ENCODE measurements at places on chromosomes 2 and 18.

DNA sequence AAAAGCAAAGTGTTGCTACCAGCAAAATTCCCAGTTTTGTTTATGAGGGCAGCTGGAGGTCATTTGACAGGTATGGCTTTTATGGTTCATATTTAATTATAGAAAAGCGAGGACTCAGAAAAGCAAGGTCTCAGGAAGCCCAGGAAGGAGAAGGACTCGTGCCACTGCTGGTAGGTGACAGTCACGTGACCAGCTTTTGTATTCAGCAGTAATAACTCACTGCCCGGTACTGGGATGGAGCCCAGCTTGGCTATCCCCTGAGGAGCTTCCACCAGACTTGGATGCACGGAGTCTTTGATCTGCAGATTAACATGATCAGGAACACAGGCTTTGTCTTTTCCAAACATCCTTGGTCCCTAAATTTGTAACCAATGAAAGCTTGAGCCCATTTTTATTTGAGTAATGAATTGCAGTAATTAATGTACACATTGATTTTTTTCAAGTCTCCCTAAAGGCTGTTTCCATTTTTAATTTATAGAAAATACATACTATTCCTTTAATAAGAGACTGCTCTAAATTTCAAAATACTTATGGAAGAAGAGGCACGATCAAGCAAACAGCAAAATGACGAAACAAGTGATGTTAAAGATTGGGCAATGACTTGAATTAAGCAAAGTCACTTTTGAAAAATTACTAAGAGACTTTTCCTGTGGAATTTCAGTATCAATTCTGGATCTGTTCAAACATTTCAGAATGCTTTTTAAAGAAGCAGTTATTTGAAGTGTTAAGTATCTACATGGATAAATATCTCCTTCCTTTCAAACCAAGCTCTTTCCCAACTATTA, 251.7 kb upstream of the HNRNPA3 start:
- no peak for DNase-seq

DNA sequence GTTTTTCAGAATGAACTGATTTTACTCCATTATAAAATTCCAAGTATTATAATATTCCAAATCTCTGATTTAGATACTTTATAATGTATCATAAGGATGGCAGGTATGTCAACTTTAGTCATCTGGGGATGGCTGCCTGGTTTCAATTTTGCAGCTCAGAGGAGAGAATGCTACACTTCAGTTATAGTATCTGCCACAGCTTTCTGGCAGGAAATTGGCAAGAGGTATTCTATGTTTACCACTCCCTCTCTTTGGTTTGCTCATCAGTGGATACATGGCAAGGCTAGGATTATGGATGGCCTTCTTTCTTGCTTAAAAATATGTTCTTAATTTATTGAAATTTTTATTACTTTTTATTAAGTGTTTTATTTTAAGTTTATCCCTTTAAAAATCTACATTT, 67.0 kb upstream of the TNFRSF11A start:
- no peak for DNase-seq

DNA sequence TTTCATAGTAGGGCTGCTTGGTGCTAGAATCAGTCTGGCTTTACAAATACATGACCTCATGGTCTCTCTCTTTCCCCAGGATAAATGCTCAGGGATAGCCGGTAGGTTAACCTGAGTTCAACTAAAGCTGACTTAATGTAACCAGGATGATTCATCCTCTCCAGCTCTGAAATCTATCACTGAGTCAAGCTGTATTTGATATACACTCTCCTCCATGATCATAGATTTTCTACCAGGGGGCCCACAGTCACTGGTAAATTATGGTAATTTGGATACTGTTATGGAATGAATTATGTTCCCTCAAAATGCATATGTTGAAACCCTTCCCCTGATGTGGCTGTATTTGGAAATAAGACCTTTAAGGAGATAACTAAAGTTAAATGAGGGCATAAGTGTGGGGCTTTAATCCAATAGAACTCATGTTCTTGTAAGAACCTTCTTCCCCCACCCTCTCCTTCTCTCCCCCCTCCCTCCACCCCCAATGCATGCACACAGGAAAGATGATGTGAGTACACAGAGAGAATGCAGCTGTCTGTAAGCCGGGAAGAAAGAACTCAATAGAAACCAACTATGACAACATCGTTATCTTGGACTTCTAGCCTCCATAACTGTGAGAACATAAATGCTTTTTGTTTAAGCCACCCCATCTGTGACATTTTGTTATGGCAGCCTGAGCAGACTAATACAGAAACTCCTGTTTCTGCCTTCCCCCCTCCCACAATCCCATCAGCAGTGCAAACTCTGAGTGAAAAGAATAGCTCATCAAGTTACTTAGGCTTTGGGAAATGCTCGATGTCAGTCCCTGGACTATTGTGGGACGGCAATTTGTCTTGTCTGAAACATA, 134.9 kb upstream of the KYNU start:
- no peak for DNase-seq

GRCh38 chr2:56450772-56451171, 267.0 kb downstream of the CCDC85A start:
- DNase-seq: no peak

- DNase-seq: no peak
These were observed 180.1 kb upstream of the APCDD1 start for GRCh38 chr18:10274301-10274700.

DNA sequence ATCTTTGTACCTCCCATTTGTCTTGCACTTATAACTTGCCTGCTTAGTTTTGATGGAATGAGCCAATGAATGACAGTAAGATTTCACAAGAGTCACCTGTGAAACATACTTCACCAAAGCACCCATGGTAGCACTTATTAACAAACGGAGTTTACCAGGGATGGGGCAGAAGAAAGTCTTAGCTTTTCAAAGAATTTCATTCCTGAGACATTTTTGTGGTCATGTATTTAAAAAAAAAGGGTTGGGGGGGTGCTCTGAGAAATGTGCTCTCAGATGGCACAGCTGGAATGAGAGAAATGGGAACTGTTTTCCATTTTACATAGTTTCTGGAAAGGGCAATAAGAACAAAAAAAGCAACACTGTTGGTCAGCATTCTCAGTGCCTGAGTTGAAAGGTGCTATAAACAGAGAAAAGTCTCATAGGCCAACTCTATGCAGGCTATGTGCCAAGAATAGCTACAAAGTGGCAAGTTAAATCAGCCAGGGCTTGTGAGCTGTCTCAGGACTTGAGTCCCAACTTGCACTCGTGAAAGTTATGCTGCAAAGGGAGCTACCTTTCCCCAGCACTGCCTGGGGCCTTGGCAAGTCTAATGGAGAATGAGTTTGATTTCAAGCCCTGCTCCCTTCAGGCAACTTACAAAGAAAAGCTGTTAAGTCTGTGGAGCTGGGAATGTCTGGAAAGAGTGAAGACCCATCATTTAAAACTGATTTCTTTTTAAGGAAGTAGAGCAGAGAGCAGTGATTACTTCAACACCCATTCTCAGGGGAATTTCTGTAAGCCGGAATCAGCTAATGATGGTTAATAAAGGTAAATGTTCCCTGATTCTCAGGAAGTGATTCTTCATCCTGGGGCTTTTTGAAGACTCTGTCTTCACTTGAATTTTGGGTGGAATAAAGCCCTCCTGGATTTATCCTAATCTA, 170.6 kb downstream of the SLC8A1 start:
- no peak for DNase-seq

DNA sequence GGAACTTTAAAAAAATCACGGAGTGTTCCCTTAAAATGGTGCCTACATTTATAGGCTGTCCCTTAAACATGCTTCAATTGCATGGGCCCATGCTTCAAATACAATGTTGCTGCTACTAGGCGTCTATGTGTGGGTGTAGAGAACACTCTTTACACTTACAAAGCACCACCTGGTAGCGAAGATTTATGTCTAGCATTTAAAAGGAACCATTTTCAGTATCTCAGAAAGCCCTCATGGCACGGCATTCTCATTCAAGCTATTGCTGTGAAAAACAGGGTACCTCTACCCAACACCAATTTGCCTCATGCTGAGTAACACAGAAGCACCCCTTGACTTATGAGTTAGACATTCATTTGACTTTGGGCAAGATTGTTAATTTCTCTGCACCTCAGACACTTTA, 112.9 kb upstream of the CNTNAP5 start:
- no peak for DNase-seq

DNA sequence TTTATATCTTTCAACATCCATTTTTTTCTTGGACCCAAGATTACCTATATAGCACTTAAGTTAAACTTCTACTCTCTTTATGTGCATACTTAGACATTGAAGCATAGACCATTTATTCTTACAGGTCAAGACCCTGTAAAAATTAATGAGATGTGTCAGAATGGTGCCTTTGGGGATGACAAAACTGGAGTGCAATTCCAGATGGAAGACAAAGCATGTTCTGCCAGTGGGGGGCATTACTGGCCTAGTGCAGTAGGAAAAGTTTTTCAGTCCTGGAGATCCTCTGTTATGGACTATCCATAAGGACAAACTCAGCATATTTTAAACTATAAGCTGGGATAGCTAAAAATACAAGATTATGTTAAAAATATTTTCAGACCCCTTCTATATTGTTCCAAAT, 57.8 kb upstream of the MMADHC start:
- no peak for DNase-seq

DNA sequence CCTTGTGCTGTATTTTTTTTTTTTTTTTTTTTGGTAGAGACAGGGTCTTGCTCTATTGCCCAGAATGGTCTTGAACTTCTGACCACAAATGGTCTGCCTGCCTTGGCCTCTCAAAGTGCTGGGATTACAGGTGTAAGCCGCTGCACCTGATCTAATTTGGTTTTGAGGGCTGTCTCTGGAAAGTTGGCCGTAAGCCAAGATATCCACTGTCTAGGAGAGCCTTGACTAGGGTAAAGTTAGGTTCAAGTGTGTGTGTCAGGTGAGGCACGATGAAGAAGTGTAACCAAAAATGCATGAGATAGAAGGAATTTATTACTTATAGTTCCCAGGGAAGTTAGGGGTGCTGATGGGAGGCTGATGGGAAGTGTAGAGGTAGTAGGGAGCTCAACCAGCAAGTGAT, 46.7 kb downstream of the INO80C start:
- no peak for DNase-seq

DNA sequence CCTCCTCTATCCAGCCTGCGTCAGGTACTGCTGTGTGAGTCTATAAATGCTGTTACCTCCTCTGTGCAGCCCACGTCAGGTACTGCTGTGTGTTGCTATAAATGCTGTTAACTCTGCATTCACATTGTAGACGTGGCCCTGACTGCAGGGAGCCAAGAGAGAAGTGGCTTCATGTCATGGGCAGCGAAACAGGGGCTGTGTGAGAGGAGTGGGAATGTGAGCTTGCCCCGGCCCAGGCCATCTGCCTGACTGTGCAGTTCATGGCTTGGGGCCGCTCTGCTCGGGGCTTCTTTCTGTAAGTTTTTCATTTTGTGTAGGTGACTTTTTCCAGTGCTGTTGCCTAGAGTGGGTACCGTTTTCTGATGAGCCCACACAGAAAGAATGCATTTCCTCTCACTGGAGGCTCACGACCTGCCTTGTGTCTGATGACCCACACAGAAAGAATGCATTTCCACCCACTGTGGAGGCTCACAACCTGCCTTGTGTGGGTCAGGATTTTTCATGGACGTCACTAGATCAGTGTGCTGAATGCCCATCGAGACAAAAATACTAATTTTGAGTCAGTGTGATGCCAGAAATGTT, 104.5 kb downstream of the SNTG2 start:
- no peak for DNase-seq

GRCh38 chr2:147231607-147232006, 613.2 kb upstream of the ACVR2A start:
- no peak for DNase-seq

- DNase-seq: no peak
These were observed 59.8 kb downstream of the DSEL start for GRCh38 chr18:67456711-67457110.

GRCh38 chr18:78980777-78981380, 1.3 kb downstream of the SALL3 start:
- DNase-seq: no peak

DNA sequence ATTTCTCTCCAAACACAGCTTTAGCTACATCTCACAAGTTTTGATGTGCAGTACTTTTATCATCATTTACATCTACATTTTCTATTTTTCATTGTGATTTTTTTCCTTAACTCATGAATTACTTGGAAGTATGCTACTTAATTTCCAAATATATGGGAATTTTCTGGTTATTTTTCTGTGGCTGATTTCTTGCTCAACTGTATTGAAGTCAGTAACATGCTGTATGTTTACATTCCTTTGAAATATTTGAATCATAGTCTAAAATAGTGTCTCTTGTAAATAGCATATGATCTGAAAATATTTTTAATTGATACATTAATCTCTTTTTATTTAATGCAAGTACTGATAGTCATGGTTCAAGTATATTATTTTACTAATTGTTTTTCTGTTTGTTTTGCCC, 26.0 kb upstream of the GALNT5 start:
- DNase-seq: no peak

DNA sequence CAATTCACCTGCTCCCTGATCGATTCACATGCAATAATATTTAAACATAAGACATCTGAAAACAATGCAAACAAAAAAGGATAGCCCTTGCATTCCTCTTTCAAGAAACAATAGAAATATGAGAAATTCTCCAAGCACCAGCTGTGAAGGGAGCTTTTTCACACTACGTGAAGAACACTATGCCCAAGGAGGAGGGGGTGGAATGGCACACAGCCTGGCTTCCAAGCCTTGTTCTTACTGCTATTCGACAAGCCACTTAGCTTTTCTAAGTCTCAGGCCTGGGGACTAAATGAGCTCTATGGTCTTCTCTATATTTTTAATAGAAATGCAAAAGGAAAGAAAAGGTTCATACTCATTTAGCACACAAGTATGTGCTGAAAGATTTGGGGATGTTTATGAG, 92.2 kb upstream of the CHRNA1 start:
- DNase-seq: no peak

DNA sequence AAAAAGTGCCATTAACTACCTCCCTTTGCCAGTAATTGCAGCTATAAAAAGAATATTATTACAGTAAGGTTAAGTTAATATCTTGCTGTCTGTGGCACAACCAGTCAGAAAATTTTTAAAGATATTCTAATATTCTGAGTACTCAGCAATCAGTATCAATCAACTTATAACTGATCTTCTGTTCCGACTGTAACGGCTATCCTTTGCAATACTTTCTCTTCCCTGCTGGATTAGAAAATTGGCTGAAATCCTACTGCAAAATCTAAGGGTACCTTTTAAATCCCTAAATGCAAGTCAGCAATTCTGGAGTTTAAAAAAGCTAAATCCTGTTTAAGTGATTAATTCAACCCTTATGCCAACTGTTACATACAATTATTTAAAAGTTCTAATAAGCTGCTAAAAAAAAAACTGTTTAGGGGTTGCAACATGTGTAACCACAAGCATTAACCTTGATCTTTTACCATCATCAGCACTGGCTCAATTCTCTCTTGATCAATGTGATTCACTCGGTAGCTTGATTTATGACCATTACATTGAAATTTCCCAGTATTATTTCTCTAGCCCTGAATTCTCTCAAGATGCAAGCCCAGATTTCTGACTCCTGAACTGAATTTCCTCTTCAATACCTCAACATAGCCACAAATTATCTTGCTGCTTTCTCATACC, 20.5 kb downstream of the GAREM1 start:
- no peak for DNase-seq

- DNase-seq: peak; percentile 34
These were observed 20.6 kb downstream of the HTR2B start for GRCh38 chr2:231104115-231104713.
